ENCODE measurements at places on chromosomes 2 and 18.

DNA sequence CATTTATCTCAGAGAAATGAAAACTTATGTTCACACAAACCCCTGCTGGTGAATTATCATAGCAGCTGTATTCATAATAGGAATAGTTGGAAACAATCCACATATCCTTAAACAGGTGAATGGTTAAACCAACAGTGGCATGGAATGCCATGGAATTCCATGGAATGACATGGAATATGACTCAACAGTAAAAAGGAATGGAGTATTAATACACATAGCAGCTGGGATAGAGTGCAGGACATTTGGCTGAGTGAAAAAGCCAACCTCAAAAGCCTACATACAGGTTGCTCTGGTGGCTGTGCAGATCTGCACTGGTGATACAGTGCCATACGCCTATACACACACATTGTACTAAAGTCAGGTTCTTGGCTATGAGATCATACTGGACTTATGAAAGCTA, 69.5 kb downstream of the FAM168B start:
- no peak for DNase-seq

- DNase-seq: no peak
These were observed 60.0 kb upstream of the THSD7B start for GRCh38 chr2:136705336-136705735.

- DNase-seq: no peak
These were observed 2.3 kb downstream of the IMPA2 start for GRCh38 chr18:11983592-11983991.

- DNase-seq: no peak
These were observed 3.3 kb upstream of the CERKL start for GRCh38 chr2:181660181-181660580.

DNA sequence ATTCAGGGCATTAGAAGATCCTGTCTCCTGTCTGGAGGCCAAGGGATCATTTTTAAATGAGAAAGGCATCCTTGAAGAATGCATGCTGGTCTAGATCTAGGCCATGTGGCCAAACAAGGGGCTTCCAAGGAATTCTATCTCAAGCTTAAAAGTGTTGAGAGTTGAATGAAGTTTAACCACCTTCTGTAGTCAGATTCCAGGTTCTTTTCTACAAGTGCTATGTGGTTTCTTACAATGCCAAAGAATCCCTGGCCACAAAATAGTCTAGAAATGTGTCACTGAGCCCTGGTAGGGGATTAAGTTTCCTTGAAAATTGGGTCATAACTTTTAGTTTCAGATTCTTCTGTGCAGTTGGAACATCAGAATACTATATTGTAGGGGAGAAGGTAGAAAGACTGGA, 640.7 kb upstream of the ACVR2A start:
- no peak for DNase-seq

- DNase-seq: no peak
These were observed 246.0 kb downstream of the PARD3B start for GRCh38 chr2:204791230-204791629.

DNA sequence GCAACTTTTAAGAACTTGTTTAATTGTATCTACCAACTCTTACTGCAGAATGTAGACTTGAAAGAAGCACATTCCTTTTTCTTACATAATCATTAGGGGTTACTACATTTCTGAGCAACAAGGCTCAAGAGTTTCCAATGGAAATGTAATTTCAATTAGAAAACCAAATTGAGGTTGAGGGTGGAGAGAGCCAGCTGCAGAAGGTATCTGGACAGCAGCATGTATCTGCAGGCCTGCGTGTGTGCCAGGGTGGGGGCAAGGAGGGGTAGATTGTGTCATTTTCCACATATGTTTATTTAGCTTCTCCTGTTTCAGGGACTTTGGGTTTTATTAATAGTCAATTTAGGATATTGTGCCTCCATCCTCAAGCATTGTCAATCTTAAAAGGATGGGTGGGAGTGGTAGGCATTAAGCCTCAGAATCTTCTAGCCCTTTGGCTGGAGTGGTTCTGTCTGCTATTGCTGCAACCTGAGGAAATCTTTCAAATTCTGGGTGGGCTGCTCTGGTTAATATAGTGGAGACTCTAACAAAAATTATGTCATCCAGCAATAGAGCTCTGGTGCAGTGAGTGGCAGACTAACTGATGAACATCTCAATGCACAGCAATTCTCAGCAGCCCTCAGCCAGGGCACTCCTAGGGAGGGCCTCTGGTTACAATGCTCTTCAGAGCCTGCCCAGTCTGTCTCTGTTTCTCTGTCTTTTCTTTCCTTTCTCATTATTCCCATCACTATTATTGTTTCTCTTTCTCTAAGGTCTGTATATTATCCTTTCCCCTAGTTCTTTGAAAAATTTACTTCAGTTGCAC, 151.4 kb downstream of the RPIA start:
- DNase-seq: no peak

DNA sequence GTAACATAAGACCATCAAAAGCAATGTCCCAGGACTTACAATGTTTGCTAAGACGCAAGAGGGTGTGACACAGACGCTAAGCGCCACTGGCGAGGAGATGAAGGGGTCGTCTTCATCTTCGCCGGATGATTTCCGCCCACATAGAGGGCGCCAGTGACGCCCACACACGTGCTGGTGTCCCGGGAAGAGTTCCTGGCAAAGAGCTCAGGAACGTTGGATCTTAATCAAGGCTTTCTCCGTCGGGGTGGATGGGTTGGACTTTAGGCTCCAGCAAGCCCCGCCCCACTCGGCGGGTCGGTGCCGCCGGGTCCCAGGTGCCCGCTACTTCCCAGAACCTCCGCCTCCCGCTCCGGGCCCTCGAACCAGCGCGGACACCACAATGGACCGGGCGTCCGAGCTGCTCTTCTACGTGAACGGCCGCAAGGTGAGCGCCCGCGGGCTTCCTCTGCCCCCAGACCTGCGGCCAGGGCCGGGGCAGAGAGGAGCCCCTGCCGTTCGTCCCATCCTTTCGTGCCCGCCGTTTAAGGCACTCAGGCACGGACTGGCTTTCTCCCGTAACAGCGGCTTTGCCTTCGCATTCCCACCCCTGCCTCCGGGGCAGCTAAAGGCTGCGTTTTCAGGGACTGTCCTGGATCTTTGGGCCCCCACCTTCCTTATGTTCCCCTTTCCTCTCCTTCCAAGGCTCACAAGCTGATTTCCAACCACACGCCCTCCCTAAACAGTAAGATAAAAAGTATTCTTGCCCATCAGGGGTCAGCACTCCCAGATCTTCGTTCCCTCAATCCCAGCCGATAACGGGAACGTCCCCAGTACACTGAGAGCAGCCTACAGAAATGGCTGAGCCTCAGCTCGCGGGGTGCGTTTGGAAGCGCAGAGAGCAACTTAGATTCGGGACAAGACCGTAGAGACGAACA, at the start of gene AOX1:
TSS of gene AOX1 (plus strand) at position 285 of the 914 bp plus-strand sequence. CDS start at position 380, 95 bp downstream.
- DNase-seq: no peak

DNA sequence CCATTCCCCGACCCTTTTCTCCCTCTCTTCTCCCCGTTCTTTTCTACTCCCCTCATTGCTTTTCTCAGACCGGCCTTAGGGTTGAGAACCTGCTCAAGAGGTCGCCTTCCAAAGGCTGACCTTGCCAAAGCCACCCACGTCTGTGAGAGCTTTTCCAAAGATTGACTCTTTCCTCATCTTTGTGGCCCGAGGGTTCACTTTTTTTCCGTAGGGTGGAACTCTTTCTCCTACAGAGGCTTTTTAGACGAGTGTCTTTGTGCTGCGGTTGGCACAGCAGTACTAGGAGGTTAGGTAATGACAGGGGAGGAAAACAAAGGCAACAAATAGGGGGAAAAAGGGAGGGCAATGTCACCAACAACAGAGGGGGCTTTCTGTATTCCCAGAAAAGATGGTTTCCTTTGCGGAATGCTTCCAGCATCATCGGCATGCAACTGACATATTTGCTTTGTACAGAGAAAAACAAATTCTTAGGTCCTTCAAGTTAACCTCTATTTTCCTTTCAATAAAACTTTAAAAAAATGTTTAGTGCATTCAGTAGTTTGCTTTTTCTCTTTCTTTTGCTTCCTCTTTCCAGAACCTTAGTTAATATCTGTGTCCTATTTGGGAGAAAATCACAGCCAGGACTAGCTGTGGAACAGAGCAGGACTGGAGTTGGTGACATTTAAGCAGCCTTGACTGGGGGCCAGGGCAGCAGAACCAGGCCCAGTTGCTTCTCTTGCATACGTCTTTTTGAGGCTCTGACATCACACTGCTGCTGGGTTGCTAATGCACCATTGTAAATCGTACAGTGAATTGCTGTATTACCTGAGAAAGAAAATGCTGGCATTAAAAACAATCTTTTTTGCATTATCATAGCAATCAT, 188.1 kb upstream of the FANCL start:
- no peak for DNase-seq

DNA sequence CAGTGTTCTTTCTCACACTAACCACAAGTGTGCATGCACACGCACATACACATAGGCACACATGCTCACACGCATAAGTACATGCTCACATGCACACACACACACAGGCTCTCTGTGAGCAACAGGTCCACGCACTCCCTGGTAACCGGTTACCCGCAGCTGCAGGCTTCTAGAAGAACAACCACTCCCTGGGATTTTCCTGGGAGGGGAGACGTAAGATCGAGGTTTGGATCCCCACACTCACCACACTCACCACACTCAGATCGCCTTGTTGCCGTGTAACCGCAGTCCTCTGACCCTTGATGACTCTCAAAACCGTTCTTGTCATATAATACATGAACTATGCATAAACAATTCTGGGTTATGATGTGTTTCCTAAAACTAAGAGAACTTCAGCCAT, 42.2 kb downstream of the TTC32 start:
- DNase-seq: no peak

- DNase-seq: no peak
These were observed 55.7 kb downstream of the OLA1 start for GRCh38 chr2:174192664-174193063.

DNA sequence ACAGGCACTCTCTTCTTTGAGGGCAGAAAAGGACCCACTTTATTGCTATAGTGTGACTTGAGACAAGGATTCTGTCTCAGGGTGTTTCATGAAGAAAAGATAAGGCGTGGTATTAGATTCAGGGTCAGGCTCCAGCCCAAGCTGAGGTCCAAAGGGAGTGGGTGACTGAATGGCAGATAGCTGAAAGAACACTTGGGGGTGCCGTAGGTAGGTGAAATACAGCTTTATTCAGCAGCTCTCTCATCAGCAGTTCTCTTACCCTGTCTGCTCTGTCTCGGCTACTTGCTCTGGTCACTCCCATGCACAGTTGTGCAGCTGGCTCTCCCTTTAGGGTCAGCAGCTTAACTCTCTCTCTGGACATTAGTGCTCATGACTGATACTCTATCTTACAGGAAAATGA, 379.9 kb downstream of the LPIN1 start:
- no peak for DNase-seq

GRCh38 chr18:50715919-50716318, 103.9 kb downstream of the MRO start:
- no peak for DNase-seq

DNA sequence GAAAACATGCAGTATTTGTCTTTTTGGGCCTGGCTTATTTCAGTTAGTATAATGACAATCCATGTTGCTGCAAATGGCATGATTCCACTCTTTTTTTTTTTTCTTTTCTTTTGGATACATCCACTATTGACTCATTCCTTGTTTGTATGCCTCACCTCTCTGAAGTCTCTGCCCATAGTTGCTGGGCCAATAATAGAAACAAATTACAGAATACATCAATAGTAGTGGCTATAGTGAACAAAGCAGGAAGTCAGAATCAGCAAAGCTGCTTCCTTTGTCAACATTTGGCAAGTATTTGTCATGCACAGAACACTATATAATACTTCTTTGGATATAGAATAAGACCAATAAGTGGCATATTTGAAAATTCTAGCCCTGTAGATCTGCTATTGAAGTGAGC, 609.7 kb downstream of the STK39 start:
- no peak for DNase-seq

All from activated T-cell treated with anti-CD3 and anti-CD28 coated beads for 24 hours (primary cell).